Stimulated activated CD4-positive, alpha-beta T cell treated with anti-CD3 and anti-CD28 coated beads, TNF-alpha, amount 100 ng/mL, for 48 hours (primary cell): ENCODE measurements at places on chromosomes 5 and 9.

GRCh38 chr5:151283120-151283825 lies 20.3 kb downstream of the SLC36A3 start:
- no peak for DNase-seq

DNA sequence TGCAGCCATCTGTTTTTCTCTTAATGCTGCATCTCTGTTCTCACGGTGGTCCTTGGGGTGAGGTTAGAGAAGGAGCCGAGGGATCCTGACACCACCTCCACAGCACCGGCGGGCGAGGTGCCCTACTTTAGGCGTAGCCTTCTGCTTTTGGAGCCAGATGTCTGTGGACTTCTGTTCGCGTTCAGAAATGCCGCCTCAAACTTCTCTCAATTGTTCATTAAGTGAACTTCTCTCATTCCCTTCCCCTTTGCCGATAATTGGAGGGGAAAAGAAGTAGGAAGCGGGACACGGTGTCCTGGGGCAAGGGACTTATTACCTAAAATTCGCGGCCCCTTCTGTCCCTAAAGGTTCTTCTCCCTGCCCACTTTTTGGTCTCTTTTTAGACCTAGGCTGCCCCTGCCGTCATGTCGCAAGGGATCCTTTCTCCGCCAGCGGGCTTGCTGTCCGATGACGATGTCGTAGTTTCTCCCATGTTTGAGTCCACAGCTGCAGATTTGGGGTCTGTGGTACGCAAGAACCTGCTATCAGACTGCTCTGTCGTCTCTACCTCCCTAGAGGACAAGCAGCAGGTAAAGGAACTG lies 455 bp downstream of the KIF20A start:
- peak; percentile 6 for DNase-seq

DNA sequence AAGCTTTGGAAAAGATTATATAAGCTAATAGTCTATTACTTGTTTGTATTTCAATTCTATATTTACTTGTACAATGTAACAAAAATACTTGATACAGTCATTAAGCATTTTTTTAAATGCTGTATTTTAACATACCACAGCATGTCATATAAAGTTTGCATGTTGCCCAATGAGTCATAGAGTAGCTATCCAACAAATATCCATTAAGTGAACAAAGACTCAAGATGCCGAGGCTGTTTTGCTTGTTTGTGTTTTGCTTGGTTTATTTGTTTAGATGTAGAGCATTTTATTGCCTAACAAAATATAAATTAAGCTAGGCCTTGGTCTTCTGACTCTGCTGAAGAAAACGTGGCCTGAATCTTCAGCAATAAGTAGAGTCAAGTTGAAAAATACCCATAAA lies 1584.3 kb upstream of the NUDT12 start:
- DNase-seq = no peak

DNA sequence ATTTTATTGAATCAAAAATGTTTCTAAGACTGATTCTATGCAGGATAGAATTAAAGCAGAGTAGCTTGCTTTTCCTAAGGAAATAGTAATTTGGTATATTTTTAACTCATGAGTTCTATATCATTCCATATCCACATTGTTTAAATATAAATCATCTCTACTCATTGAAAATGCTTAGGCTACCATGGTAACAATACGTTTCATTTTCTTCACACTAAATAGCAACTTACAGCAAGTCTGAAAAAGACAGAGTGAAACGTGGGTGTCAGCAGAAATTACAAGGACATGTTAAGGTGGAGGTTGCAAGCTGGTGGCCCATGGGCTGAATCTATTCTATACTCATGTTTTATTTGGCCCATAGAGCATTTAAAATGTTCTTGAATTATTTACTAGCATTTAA lies 487.9 kb downstream of the ARHGEF28 start:
- no peak for DNase-seq

GRCh38 chr5:1772634-1773033 lies 27.0 kb downstream of the MRPL36 start:
- no peak for DNase-seq

DNA sequence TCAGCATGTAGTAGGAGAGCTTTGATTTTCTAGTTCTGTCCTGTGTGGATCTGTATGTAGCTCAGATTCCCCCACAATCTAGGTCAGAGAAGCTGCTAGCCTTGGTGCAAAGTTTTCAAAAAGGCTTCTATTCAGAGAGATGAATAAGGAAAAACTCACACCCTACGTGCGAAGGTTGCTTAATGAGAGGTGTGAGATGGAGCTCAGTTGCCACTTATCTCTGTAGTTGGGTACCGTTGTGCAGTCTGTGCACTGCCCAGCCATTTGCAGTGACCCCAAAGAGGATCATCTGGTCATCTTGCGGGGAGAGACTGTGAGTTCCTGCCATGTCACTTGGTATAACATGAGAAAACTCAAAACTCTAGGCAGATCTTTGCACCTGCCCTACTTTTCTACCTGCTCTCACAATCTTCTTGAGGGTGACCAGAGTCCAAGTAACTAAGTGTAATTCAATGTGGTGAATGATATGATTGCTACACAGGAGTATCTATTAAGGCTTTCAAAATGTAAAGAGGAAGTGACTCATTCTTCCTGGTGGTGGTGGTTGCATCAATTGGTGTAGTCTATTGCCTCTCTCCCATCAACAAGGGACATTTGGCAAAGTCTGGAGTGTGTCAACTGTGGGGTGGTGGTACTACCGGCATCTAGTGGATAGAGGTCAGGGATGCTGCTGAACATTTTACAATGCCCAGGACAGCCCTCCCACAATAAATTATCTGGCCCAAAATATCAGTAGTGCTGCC lies 65.2 kb downstream of the TMC1 start:
- no peak for DNase-seq

- DNase-seq = no peak
Observed at GRCh38 chr5:12073426-12073825, 169.2 kb upstream of the CTNND2 start.

DNA sequence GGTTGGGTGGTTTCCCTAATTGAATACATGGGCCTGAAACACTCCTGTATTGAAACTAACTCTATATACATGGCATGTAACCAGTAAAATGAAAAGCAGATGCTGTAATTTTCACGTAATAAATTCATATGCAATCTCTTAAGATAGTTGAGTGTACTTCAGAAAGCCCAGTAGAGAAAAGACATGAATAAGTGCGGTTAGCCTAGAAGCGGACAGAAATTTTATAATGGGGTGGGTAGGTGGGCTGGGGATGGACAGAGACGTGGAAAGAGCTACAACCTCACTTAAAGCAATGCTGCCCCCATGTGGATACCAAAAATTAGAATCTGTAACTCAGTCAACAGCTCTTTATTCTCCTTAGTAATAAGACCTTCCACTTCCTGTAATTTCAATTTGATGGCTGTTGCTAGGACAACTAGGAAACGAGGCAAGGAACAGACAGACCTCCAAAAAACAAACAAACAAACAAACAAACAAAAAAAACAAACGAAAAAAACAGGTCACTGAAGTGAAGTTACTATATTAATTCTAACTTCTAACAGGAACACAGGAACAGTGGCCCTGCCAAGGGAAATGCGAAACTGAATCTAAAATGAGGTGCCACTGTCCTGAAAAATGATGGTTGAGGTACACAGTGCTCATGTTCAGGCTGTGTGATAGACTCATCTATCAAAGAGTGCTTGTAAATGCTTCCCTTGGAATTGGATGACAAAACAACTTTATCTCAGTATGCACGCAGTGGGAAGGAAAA lies 103.4 kb upstream of the GNA14 start:
- no peak for DNase-seq

DNA sequence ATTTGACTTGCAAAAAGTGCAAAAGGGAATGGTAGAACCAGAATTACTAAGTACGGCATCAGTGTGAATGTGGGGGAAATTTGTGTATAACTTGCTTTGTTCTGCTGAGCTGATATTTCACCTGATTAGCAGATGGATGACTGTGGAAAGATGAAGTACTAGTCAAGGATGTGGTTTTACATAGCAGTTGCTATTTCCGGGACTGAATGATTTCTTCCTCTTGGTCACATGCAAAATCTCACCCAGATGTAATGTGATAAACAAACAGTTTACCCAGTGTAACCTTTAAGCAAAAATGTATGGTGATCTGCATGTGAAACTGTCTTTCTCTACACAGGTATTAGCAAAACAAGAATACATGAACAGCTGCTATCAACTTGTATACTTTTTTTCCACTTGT lies 46.1 kb downstream of the DCP2 start:
- DNase-seq = no peak

GRCh38 chr9:4762886-4763541 lies 22.0 kb upstream of the AK3 start:
- DNase-seq = no peak

DNA sequence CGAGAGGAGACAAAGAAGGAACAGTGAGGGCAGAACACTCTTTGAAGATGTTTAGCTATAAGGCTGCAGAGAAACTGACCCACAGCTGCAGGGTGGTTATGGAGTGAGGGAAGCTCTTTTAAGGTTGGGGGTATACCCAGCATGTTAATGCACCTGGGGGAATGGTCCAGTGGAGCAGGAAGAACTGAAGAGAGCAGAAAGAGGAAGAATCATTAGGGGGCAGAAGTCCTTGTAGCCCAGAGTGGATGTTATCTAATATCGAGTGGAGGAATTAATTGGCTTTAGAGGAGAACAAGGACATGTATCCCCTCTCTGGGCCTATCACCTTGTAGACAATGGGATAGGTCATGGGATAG lies 7.7 kb downstream of the IL4 start:
- no peak for DNase-seq

DNA sequence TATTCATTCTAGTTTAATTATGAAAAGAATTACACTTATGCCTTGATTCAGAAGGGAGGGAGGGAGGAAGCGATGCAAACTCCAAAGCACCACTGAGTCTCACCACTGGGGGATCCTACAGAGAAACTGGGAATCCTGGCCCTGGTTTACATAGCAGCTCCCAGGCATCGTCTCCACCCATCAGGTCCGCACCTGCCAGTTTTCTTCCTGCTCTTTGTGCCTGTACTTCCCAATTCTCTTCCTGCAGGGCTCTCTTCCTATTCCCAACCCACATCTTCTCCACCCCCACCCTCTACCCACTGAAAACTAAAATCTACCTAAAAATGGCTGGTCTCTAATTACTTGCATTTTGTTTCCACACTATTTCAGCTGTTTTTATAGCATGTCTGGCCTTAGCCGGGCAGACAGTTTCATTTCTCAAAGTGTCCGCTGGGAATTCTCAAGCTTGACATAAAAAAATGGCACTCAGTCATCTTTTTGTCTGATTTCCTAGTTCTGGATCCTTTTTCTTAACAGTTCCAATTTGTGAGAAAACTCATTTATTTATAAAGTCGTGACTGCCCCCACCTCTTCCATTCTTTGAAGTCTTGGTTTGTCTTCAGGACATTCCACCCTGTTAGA lies 1.6 kb upstream of the TNIP1 start:
- DNase-seq = no peak

DNA sequence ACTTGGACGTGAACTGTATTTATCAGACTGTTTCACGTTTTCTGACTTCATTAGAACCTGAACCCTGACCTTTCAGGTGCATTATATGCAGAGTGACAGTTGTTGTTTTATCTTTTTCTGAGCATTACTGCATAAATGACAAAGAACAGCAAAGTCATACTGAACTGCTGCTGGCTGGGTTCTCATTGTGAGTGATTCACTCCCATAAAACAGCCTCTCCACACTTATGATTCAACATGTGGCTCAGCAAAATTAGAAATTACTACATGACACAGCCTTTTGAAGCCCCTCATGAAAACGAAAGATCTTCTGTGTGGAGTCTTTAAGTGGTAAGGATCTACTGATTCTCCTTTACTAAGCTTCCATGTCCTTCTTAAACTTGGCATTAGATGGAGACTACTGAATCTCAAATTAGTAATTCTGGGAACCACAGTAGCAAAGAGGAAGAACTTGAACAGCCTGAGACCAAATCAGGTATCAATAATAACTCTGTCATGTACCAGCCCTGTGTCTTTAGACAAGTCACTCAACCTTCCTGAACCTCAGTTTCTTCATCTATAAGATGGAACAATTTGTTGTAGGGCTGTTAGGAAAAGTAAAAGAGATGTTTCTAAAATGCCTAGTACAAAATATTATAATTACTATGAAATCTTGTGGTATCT lies 172.3 kb upstream of the GNA14 start:
- no peak for DNase-seq

GRCh38 chr5:87020099-87020934 lies 247.4 kb upstream of the RASA1 start:
- no peak for DNase-seq

DNA sequence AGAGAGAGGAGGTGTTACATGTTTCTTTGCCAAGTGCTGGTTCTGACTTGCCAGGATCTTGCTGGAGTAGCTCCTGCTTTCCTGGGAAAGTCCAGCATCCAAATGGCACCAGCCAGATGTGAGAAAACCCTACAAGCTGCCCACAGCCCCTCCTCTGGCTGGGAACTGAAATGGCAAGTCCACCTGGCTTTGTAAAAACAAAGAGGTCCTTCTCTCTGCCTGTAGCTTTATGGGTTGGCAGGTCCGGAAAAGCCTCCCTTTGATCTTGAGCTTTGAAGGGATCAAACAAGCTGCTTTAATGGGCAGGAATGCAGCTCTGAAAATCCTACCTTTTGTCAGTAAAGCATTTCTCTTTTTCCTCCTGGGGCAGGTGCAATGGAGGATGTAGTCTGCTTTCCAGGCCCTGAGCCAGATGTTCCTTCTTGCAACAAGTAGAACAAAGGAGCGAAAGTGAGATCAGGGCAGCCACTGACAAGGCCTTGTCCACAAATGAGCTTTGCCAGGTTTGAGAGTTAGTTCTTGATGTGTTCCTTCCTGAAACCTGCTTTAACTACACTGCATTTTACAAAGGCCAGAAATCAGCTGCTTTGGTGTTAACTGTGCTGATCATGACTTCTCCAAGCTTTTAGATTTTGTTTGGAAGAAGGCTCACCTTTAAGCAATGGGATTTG lies 456.7 kb downstream of the ZNF608 start:
- no peak for DNase-seq

- DNase-seq = no peak
Observed at GRCh38 chr5:67431191-67431590, 234.6 kb upstream of the CD180 start.

GRCh38 chr9:108811944-108812343 lies 43.8 kb downstream of the ACTL7B start:
- DNase-seq = no peak

DNA sequence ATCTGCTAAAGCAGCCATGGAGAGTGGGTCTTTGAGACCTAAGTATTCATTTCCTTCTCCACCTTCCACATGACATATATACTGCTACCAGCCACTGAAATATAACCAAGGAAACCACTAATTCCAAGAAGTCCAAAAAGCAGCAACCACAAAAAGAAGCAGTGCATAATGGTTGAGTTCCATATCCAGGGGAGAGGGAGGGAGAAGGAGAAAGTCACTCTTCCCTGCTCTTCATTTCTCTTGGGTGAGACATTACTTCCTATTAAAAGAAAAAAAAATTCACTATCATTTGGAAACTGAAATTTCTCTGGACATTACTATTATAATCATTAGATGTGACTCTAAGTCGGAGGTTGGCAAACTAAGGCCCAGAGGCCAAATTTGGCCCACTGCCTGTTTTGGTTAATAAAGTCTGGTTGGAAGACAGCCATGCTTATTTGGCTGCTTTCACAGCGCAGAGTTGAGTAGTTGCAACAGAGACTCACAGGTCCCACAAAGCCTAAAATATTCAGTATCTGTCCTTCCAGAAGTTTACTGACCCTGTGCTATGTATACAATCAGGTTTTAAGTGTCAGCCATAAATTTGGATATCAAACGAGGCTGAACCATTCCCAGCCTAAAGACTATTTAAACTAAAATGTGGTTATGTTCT lies 168.6 kb downstream of the MPDZ start:
- no peak for DNase-seq

GRCh38 chr9:3474821-3475220 lies 51.0 kb downstream of the RFX3 start:
- no peak for DNase-seq

GRCh38 chr5:116216246-116216645 lies 131.4 kb downstream of the COMMD10 start:
- DNase-seq = no peak
